ENCODE measurements at places on chromosomes 12 and 14.

GRCh38 chr14:32694795-32695449 is 243.8 kb upstream of the NPAS3 start:
- DNase-seq: no peak

DNA sequence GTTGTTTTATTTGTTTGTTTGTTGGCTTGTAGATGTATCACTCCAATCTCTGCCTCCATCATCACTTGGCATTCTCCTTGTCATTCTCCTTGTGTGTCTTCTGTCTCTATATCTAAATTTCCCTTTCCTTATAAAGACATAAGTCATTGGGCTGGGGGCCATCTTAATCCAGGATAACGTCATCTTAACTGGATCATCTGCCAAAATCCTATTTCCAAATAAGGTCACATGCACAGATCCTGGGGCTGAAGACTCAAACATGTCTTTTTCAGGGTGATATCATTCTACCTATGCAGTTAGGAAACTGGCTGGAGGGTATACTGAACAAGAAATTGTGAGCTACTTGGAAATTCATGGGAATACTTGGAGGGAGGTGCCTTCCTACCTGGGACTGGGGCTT is 8.7 kb upstream of the CCDC60 start:
- DNase-seq: no peak

- no peak for DNase-seq
These were observed 66.8 kb downstream of the CLIP1 start for GRCh38 chr12:122355706-122356105.

DNA sequence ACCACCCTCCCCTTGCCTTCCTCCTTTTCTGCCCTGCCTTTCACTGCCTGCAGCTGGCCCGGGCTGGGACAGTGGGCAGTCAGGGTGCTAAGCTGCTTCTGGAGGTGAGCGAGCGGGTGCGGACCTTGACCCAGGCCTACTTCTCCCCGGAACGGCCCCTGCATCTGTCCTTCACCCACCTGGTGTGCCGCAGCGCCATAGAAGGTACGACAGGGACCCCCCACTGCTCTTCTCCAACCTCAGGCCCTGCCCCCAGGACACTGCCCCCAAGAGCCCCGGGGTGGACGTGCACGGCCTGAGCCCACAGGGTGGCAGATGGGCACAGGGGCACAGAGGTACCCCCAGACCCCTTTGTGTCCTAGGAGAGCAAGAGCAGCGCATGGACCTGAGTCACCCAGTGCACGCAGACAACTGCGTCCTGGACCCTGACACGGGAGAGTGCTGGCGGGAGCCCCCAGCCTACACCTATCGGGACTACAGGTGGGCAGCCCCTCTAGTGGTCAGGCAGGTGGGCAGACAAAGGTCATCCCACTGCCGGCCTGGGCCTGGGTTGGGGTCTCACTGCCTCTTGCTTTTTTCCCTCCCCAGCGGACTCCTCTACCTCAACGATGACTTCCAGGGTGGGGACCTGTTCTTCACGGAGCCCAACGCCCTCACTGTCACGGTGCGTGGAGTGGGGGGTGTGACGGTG is 3.2 kb upstream of the GNB3 start:
- no peak for DNase-seq

GRCh38 chr14:72607386-72608130 is 286.3 kb downstream of the DPF3 start:
- DNase-seq: no peak

- DNase-seq: no peak
These were observed 238.8 kb downstream of the PPFIA2 start for GRCh38 chr12:81520064-81520945.

DNA sequence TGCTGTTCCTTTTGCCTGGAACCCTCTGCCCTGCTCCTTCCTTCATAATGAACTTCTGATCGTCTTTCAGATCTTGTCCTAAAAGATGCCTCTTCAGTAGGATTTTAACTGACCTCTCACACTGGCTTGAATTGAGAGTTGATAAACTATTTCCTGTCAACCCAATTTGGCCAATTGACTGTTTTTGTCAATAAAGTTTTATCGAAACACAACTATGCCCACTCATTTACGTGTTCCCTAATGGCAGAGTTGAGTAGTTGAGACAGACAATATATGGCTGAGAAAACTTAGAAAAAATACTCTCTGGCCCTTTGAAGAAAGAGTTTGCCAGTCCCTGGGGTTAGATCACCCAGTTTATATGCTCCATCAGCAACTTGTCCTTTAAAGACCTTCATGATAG is 171.7 kb upstream of the TBX3 start:
- no peak for DNase-seq

DNA sequence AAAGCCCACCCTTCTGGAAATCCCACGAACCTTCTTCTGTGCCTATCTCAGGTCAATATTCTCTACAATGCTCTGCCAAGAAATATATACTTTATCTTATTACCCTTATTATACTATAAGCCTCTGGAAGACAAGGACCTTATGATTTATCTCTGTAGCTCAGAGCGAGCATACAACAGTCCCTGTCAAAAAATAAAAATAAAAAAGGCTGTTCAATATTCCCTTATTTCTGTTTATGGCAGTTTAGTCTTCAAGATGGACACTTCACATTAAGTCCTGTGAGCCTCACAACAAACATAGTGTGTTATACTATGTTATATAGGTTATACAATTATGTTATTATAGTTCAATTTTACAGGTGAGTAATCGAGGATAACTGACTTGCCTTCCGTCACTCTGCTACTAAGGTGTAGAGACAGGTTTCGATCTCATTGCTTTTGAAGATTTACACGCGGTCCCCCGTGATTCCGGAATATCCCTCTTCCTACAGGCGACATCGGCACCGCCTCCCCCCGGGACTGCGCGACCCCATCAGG is 562 bp downstream of the EAPP start:
- DNase-seq: no peak

- DNase-seq: no peak
These were observed 60.4 kb downstream of the FZD10 start for GRCh38 chr12:130222519-130223218.

DNA sequence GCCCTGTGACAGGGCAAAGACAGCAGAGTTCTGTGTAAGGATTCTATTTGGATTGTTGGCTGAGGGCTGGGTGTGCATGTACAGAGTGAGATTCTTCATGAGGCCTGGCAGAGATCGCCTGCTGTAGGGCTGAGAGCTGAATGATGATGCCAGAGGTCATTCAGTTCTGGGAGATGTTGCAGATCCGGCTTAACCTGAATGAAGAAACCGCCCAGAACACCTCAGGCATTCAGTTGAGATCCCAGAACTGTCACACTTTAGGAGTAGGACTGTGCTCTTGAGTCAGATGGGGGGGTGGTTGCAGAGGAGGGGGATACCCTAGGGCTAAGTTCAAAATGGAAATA is 5.8 kb upstream of the EVL start:
- DNase-seq: no peak

DNA sequence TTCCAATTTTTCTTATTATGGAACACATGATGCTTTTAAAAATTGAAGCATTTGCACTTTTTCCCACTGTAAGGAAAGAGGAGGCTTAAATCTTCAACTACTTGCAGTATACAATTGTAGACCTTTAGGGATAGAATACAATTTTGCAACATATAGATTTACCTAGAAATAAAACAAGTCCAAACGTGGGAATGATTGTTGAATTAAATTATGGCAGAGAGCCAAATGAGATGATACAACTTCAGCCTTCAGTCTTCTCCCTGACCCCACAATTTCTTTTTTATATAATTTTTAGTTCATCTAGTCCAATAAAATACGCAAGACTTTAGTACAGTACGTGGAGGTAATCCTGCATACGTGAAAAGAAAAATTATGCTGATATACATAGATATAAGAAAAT is 666.5 kb downstream of the SLC16A7 start:
- no peak for DNase-seq

DNA sequence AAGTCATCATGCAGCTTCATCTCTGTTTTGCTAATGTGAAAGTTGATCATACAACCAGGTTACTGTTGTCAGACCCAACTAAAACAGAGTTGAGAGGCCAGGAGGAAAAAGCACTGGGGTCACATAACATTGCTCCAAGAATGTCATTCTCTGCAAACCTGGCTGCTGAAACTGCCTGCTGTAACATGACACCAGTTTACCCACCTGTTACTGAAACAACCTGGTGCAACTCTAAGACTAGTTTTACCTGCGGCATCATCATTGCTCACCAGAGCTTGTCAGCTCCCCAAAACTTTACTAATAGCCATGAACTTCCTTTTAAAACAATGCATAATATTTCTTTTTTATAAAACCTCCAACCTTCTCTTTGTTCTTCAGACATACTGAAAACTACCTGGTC is 30.7 kb upstream of the DEGS2 start:
- no peak for DNase-seq

DNA sequence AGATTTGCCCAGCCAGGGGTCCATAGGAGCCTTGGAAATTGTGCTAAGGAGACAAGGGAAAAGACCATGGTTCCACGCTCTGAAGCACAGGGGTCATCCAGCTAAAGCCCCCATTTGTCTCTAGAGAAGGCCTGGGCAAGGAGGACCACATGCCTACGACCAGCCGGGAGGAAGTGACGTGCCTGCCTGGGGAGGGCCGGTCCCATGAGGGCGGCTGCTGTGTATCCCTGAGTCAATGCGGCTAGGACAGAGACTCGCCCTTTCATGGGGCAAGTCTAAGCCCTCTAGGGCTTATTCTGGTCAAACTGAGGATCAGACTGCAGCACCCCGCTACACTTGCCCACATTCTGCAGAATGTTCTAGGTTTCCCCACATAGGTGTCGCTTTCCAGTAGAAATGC is 20.6 kb upstream of the RIN3 start:
- DNase-seq: no peak

Data from GM12892 (cell line).